ENCODE measurements at places on chromosomes 2 and 18.

- peak; percentile 94 for DNase-seq
These were observed 1.9 kb upstream of the MEIS1 start for GRCh38 chr2:66432801-66433694.

DNA sequence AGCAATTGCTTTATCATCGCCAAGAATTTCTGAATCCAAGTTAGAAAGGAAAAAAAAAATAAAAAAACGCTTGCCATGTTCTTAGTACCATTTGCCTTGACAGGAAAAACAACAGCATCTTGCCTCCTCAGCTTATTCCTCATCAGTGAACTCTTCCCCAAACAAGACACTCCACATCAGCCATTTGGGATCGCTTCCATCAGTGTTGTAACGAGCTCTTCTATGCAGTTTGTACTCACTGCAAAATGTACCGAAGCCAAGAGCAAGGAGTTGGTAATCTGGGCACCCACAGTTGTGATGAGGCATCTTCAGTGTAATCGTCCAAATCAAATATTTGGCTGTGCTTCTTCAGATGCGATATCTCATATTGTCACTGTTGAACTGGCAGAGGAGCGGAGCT lies 503.7 kb downstream of the TMEM182 start:
- DNase-seq: no peak

- DNase-seq: no peak
These were observed 11.2 kb upstream of the SERPINB7 start for GRCh38 chr18:63763831-63764600.

DNA sequence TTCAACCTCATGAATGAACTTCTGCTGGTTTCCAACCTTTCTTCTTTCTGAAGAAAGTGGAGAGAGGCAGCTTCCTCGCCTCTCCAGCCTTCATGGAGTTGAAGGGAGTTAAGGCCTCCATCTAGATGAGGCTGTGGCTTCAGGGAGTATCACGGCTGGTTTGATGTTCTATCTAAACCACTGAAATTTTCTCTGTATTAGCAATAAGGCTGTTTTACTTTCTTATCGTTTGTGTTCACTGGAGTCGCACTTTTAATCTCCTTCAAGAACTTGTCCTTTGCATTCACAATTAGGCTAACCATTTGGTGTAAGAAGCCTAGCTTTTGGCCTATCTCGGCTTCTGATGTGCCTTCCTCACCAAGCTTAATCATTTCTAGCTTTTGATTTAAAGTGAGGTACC lies 19.9 kb upstream of the CTDP1 start:
- DNase-seq: no peak

GRCh38 chr2:44793322-44793870 lies 148.1 kb upstream of the SIX3 start:
- no peak for DNase-seq

DNA sequence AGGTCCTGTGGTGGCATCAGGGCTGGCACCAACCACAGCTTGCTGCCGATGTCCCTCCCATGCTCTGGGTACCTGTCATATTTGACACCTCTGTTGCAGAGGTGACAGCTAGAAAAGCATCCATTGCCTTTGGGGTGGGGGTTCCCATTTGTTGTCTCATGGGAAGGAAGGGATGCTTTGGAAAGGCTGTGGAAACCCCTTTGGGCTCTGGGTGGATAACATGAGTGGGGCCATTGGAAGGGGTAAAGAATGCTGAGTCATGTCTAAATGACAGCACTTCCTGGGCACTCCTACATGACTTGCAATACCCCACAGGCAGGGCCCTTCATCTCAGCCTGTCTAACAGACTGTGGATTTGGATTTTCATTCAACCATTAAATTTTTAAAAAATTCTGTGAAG lies 27.8 kb downstream of the CTIF start:
- DNase-seq: no peak

- DNase-seq: no peak
These were observed 36.0 kb downstream of the PPP4R3B start for GRCh38 chr2:55581435-55581834.

GRCh38 chr2:43194121-43194869 lies 32.1 kb downstream of the ZFP36L2 start:
- no peak for DNase-seq

- DNase-seq: no peak
These were observed 639.6 kb downstream of the IRS1 start for GRCh38 chr2:226159875-226160479.

- no peak for DNase-seq
These were observed 51.5 kb downstream of the PUM2 start for GRCh38 chr2:20299113-20299512.

DNA sequence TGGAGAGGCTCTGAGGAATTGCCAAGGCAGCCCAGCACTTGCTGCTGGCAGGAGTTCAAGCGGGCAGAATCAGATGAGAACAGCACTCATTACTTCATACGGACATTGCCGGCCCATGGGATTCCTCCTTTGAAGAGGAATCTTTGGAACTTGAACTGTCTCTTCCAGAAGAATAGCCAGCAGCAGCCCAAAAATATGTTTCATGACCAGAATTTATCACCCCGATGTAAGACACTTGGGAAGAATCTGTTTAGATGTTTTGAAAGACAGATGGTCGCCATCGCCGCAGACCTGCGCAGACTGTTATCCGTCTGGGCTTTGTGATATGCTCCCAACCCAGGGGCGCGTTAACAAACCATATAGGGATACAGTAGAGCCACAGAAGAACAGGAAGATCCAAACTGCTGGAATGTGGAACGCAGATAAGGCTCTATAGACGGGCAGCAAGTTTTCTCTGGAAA lies 3.7 kb upstream of the ADI1 start:
- DNase-seq: no peak
